Fibroblast of skin of right quadriceps (primary cell): ENCODE measurements at places on chromosomes 3 and 15.

GRCh38 chr15:78392430-78392829 lies 45.6 kb upstream of the IREB2 start:
- DNase-seq = no peak

DNA sequence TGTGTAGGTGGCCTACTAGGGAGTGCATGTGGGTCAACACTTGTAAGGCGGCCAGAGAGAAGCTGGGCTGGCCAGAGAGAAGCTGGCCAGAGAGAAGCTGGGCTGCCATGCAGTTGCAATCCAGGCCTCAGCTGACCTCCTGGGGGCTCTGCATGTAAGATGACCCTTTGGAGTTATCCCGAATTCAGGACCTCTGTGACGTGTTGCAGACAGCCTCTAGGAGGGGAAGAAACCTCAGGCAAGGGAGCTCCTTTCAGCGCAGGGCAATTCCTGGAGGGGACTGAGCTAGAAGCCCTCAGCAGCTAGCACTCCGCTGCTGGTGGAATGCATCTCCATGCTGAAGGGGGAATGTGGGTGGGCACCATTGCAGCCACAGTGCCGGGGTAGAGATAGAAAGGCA lies 15.8 kb upstream of the KBTBD12 start:
- DNase-seq = no peak

DNA sequence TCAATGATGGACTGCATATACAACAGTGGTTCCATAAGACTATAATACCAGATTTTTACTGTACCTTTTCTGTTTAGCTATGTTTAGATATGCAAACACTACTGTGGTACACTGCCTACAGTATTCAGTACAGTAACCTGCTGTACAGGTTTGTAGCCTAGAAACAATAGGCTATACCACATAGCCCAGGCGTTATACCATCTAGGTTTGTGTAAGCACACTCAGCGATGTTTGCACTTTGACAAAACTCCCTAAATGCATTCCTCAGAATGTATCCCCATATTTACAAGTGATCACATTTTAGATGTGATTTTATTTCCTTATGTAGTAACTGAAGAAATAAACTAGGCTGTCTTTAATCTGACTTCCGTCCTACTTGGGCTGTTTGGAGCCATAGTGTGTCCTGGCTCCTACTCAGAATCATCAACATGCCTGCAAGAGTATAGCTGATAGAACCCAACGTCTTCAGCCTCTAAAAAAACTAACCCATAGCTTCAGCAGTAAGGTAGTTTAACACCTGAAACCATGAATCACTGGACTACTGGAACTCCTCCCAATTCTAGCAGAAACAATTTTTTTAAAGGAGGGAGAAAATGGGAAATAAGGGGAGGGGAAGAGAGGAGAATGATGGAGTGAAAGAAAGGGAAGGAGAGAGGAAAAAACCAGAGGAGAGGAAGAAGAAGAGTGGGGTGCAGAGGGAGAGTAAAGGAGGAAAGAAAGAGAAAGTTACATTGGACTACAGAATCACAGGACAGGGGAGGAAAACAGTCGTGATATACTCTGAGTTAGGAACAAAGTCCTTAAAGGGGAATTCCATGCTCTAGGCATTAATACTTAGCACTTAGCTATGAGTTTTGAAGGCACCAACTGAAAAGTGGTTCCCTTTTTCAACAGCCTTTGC lies 67.7 kb upstream of the PLXND1 start:
- no peak for DNase-seq

- peak; percentile 76 for DNase-seq
Observed at GRCh38 chr3:154884952-154885351, 195.2 kb upstream of the MME start.

- DNase-seq = no peak
Observed at GRCh38 chr15:46166750-46167149, 531.9 kb downstream of the SQOR start.

- DNase-seq = peak; percentile 85
Observed at GRCh38 chr15:22980189-22981050, at the start of gene CYFIP1. TSS of gene CYFIP1 (minus strand) at chr15:22980368. CDS start at chr15:22947285, 33,083 bp downstream.

GRCh38 chr15:65028338-65028737 lies 1.1 kb downstream of the MTFMT start:
- no peak for DNase-seq

DNA sequence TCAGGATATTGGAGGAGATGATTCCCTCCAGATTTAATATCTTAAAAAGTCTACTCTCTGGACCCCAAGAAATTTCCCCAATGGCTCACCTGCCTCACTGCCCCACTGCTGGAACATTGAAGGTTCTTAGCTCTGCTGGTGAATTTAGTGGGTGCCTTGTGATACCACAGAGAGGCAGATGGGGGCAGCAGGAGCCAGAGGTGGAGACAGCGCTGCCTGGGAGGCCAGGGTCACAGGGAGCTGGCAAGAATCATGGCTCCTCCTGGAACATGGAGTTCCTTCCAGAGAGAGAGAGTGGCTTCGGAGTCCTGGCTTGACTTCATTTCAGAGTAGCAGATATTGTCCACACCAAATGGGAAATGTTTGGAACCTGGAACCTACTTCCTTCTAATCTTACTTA lies 263.5 kb upstream of the CFAP20DC start:
- DNase-seq = peak; percentile 13

- DNase-seq = no peak
Observed at GRCh38 chr3:39098473-39099000, 8.9 kb downstream of the GORASP1 start.

DNA sequence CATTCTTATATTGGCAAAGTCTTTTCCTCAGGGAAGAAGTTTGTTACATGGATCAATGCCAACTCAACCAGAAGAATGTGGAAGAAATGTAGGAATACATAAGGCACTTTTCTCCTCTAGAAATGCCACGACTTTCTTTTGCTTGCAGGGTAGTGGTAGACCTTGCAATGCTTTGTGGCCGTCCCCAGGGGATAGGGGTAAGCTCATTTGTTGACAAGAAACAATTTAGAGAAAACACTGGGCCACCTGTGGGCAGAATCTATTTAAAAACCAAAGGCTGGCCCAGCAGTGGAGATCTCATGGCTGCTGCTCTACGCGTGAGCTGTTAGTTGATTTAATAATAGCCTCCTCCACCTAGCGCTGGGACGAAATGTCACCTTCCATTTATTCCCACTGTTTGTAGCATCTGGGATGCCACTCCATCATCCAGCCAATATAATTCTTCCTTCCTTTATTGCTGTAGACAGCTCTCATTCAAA lies 64.6 kb upstream of the PFN2 start:
- peak; percentile 48 for DNase-seq

DNA sequence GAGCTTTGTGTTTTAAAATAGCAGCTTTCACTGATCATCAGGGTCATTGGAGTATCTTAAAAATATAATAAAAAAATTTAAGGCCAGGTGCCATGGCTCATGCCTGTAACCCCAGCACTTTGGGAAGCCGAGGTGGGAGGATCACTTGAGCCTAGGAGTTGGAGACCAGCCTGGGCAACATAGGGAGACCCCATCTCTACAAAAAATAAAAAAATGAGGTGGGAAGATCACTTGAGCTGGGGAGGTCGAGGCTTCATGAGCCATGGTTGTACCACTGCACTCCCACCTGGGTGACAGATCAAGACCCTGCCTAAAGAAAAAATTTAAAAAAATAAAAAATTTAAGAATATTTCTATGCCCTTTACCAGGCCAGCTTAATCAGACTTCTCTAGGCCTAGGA lies 1.5 kb downstream of the HMCES start:
- no peak for DNase-seq

GRCh38 chr15:99492275-99492674 lies 73.5 kb upstream of the MEF2A start:
- DNase-seq = no peak

DNA sequence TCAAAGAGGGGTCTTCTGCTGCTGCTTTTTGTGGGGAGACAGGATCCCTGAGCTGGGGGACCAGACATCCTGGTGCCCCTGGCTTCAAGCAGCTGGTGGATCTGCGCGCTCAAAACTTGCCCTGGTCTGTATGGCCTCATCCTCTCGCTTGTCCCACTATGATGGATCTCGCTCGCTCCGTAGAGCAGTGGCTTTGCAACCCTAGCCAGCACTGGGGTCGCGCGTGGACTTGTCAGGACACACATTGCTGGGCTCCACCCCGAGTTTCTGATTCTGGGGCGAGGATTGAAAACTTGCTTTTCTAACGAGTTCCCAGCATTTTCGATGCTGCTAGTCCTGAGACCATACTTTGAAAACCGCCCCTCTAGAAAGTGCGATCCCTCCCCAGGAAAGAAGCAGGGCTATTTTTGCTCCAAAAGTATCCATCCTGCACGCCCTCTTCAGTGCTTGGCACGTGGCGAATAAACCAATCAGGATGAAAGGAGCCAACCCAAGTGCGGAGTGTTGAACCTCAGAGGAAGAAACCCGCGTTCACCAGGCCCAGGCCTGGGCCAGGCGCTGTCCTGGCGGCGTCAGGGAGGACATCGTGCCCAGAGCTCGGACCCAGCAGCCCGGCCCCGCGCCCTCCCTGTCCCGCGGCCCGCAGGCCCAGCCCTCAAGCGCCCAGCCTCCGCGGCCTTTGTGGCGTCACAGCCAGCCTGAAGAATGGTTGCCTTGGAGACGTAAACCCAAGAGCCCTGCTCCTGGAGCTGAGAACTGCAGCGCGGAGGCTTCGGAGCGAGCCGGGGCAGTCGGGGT lies at the start of gene CFAP100:
CFAP100 (plus strand) TSS at position 731 of the 798 bp plus-strand sequence. CDS start 1,092 bp downstream, outside the sequence.
- DNase-seq = no peak

DNA sequence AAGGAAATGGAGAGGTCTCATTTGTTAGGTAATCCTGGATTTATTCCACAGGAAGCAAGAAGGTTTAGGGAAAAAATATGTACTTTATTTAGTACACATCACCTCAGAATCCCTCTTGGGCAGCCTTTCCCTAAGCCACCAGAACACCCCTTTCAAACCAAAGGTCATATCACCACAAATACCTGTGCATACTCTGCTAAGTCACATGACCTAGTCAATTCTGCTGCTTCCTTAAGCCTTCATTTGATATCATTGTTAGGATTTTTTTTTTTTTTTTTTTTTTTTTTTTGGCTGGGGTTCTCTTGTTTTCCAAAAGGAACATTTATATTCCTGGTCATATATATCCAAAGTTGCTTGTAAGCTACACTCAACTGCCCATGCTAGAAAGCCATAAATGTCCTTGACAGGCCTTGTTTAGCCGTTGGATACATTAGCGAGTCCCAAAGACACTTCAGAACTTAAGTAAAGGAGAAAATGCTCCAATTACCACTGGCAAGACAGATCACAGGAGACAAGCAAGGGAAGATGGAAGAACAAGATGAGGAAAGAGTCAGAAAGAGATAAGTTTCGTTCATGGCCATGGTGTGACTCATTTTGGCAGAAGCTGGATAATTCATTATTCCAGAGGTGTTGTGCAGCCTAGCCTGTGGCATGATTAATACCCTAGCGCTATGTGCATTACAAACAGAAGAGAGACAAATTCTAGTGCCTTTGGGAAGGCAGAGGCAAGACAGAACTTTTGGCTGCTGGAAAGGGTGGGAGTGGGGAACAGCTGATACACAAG lies 155.6 kb upstream of the SLC2A2 start:
- peak; percentile 68 for DNase-seq

DNA sequence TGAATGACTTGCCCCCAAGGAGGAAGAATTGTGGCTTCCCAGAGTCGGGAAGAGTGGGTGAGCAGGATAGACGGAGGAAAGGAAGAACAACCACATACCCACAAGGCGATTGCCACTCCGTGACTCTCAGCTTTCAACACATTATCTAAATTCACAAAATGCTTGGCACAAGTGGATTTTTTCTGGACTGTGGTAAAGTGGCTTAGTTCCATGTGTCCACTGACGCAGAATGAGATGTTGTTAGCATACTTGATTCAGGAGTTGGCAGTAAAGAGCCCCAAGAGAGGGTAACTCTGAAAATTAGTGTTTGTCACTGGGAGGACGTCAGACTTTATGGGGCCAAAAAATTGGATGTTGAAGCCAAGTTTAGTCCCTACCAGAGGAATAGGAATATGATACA lies 198.8 kb upstream of the CTNNB1 start:
- DNase-seq = peak; percentile 5

- DNase-seq = no peak
Observed at GRCh38 chr15:35834866-35835265, 288.9 kb upstream of the DPH6 start.

DNA sequence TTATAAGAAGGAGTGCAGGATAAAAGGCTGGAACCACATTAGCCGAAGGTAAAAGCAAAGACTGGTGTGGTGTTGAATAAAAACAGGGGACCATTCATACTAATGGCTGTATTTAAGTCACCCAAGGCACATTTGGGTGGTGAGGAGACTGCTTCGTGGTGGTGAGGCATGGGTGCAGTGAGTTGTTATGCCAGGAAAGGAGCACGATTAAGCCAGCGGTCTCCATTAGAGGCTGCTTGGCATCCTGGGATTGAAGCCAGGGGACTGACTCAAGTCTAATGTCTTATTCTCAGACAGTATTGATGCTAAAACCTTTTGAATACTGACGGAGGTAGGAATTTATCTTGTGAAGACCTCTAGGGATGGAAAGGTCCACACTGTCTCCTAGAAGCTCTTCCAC lies 21.9 kb downstream of the FEM1B start:
- DNase-seq = no peak

DNA sequence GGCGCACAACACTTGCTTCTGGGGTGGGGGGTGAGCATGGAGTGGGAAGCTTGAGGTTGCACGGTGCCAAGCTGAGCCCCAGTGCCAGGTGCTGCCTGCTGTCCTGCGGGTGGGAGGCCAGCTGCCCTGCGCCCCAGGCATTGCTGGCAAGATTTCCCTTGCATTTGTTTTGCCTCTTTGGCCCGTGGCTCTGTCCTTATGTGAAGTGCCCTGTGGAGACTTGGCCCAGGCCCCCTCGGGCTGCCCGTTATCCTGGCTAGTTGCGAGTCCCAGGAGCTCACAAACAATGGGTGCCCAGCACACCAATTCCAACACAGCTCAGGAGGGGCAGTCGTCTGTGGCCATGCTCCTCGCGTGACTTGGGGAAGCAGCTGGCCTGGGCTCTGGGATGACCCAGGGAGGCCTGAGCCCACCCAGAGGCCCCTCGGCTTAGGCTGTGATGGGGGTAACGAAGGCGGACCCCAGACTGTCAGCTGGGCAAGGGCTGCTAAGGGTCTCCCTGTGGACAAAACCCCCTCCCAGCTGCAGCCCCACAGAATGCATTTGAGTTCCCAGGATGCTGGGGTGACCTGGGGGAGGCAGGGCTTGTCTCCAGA lies 5.9 kb downstream of the C3orf22 start:
- DNase-seq = no peak

DNA sequence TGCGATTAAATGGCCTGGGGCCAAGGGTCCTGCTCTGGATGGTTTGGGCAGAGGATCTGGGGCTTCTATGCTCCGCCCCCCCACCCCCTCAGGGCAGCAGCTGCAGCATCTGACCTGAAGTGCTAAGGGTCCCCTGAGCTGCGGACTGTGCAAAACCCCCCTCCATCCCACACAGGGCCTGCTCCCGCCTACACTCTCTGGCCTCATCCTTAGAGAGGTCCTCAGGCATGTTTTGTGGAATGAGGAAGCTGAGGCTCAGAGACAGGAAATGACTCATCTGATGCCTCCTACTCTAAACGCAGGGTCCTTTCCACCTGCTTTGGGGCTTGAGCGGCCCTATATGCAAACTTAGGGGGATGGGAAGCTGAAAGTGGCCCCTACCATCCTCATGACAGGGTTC lies 59.5 kb upstream of the CTSH start:
- DNase-seq = peak; percentile 76
